Stimulated activated CD4-positive, alpha-beta T cell treated with anti-CD3 and anti-CD28 coated beads, Interleukin-1b, Interleukin-23, amount 100 ng/mL, for 1 hour (primary cell): ENCODE measurements at places on chromosomes 5 and 9.

GRCh38 chr5:139692679-139693308 is 44.6 kb downstream of the CXXC5 start:
- no peak for DNase-seq

- DNase-seq: no peak
Observed at GRCh38 chr5:87844449-87844848, 424.2 kb downstream of the TMEM161B start.

DNA sequence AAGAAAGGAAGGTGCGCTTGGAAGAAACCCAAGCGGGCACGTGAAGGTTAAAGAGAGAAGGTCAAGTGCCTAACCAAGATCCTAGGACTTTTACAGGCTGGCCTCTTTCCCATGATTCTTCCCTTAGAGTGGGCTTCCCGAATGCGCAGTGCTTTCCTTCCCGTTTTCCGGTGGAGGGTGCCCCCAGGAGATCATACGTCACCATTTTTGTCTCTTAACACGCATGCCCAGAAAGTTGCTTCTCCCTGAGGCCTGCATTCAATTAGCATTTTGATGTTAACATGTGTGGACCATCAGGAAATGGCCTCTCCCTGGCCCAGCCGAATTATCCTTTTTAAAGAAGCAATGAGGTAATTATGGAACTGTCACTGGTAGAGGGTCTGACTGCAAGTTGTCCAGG is 1.9 kb upstream of the RUSC2 start:
- no peak for DNase-seq

- no peak for DNase-seq
Observed at GRCh38 chr9:109775516-109775915, 4.5 kb upstream of the PALM2AKAP2 start.

- no peak for DNase-seq
Observed at GRCh38 chr5:95697781-95698681, 15.2 kb upstream of the SPATA9 start.

- no peak for DNase-seq
Observed at GRCh38 chr9:120900824-120901223, 23.8 kb upstream of the PHF19 start.

- DNase-seq: no peak
Observed at GRCh38 chr5:131081913-131082488, 83.1 kb downstream of the HINT1 start.

GRCh38 chr5:62593331-62593730 is 14.7 kb downstream of the LRRC70 start:
- DNase-seq: no peak

GRCh38 chr5:168153263-168153875 is 138.1 kb upstream of the WWC1 start:
- DNase-seq: no peak

- DNase-seq: peak; percentile 34
Observed at GRCh38 chr5:76404223-76405211, 1.4 kb downstream of the IQGAP2 start.

GRCh38 chr9:124873664-124874063 is 11.7 kb downstream of the ARPC5L start:
- DNase-seq: no peak

GRCh38 chr9:794386-794785 is 47.1 kb upstream of the DMRT1 start:
- DNase-seq: no peak

DNA sequence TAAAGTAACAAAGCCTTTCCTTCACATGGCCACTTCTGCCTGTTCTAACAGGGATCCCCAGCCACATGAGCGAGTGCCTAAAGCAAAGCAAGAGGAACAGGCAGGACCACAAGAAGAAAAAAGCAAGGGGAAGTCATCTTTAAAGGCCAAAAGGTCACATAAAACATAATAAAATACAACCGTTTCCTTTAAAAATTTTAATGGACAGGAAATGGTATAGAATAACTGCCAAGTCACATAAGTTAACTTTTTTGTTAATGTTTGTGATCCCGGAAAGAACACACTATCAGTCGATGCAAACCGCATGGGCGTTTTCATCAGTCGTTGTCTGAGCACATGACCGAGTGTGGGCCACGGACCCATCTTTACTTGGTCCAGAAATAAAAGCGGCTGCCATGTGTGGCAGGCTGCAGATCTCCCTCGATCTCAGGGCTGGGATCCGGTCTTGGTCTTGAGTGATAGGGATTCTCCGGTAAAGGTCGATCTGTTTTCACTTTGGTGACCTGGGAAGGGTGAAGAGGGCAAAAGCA is 15.6 kb downstream of the NDUFA8 start:
- DNase-seq: no peak

GRCh38 chr5:38151878-38152277 is 106.5 kb upstream of the EGFLAM start:
- no peak for DNase-seq

- DNase-seq: no peak
Observed at GRCh38 chr5:98354922-98355321, 418.5 kb upstream of the RGMB start.

DNA sequence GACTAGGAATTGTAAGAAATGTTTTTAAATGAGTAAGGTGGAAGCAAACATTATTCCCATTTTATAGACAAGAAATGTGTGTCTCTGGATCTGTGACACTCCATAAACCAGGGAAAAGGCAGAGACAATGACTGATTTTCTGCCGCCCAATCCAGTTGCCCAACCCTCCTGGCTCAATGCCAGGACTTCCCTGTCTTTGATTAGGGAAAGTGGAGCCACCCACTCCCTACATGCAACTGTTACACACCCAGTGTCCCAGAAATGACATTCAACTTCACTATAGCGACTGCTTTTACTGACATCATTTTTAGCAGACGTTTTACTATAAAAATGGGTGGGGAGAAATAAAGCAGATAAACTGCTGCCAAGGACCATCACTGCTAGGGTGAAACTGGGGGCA is 79.7 kb downstream of the THBS4 start:
- no peak for DNase-seq

DNA sequence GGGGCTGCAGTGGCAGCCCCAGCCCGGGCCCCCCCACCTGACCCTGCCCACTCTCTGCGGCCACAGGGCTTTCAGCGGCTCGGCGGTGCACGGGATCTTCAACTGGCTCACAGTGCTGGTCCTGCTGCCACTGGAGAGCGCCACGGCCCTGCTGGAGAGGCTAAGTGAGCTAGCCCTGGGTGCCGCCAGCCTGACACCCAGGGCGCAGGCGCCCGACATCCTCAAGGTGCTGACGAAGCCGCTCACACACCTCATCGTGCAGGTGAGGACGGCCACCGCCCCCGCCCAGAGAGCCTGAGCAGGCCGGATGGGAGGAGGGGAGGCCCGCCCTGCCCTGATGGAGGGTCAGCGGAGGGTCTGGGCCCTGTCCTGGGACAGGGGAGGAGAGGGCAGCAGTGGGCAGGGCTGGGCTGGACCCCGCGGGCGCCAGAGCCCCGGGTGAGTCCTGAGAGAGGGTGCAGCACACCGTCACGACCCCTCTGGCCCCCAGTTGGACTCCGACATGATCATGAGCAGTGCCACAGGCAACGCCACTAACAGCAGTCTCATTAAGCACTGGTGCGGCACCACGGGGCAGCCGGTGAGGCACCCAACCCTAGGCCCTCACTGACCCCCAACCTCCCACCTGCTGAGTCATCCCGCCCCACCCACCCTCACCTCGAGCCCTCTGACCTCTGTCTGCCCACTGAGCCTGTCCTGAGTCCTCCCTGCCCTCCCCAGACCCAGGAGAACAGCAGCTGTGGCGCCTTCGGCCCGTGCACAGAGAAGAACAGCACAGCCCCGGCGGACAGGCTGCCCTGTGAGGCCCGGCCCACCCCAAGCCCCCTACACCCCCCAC is 2.7 kb downstream of the SLC34A3 start:
- DNase-seq: no peak

DNA sequence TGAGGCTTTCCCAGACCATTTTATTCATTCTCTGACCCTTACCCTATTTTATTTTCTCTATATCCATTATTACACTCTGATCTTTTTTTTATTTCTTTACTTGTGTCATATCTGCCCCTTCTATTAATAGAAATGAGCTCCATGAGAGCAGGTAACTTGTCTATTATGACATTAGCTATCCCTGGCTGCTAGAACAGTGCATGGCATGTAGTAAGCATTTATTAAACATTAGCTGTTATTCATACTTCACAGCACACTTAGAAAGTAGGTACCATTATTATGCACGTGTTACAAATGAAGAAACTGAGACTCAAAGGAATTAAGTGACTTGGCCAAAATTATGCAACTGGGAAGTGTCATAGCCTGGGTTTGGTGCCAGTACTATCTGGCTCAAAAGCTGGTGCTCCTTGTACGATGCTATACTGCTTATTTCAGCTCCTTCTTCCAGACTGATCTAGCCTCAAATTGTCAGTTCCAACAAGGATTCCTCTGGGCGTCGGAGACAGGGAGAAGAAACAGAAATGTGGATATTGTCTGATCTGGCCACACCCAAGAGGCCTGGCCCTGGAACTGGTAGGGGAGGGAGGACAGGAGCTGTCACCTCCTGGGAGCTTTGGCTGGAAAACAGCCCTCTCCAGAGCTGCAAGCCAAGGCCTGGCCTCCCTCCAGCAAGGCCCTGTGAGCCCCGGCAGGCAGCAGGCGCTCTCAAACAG is 10.8 kb upstream of the NIPAL4 start:
- no peak for DNase-seq
